ENCODE measurements at places on chromosomes 16 and 17. TPM values are rescaled to one million over a fixed set of nuclear protein-coding genes. Genes with fewer than 3 reads are reported as not detected.

DNA sequence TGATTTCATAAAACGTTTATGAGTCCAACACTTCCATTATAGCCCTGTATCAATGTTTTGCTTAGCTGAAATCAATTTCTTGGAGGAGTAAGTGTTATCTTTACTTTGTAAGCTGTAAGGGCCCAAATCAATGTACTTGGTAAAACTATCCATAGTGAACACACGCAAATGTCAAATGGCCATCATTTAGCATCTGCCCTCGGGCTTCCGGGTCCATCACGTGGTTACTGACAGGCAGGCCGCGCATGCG lies 687 bp upstream of the NARF start:
- peak; percentile 87 for DNase-seq

GRCh38 chr17:20207262-20207985 lies 198.3 kb downstream of the SPECC1 start:
- no peak for DNase-seq

- DNase-seq = no peak
Observed at GRCh38 chr17:40348562-40349476, 15.7 kb downstream of the GJD3 start.

GRCh38 chr16:70809392-70810060 lies 8.6 kb upstream of the VAC14 start:
- DNase-seq = no peak

DNA sequence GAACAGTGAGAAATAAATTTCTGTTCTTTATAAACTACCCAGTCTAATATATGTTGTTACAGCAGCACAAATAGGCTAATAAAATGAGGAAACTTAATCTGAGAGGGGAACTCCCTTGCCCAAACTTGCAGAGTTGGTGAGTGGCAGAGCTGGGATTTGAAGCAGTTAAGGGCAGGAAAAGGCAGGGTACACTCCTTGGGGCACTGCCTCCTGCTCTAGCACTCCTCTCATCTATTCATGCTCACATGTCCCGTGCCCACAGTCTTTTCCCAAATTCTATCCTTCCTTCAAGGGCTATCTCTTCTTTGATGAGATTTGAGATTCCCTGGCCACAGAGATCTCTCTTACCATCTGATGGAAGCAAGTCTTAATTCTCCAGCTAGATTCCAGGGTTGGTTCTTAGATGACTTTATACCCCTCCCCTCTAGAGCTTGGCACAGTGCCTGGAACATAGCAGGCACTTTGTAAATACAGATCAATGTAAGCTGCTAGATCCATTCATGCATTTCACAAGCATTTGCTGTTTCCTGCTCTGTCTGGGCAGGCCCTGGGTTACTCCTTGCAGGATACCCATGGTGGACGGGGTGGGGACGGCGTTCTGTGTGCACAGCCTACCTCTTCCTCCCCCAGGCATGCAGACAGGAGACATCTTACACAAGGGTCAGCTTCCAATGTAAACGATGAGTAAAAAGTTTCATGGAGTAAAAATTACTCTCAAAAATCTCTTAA lies 39.2 kb upstream of the ABCC12 start:
- DNase-seq = peak; percentile 86

GRCh38 chr17:32529604-32530003 lies 42.8 kb downstream of the CDK5R1 start:
- no peak for DNase-seq

GRCh38 chr16:4116325-4117249 lies at the start of gene ADCY9:
TSS of gene ADCY9 (minus strand) at chr16:4116442. CDS start at chr16:4115442, 1,000 bp downstream.
- no peak for DNase-seq

The CRHR1 gene
- not detected for total RNA-seq

- peak; percentile 22 for DNase-seq
Observed at GRCh38 chr16:85209526-85210121, 97.4 kb upstream of the CIBAR2 start.

The FBXW10 gene
- not detected for total RNA-seq

The P2RX5 gene
- 2.9 TPM for total RNA-seq

GRCh38 chr16:70685938-70686375 lies at the start of gene MTSS2:
TSS of gene MTSS2 (minus strand) at chr16:70686053. CDS start at chr16:70685791, 262 bp downstream.
- DNase-seq = peak; percentile 33

- no peak for DNase-seq
Observed at GRCh38 chr16:80314042-80314441, 226.8 kb upstream of the DYNLRB2 start.

DNA sequence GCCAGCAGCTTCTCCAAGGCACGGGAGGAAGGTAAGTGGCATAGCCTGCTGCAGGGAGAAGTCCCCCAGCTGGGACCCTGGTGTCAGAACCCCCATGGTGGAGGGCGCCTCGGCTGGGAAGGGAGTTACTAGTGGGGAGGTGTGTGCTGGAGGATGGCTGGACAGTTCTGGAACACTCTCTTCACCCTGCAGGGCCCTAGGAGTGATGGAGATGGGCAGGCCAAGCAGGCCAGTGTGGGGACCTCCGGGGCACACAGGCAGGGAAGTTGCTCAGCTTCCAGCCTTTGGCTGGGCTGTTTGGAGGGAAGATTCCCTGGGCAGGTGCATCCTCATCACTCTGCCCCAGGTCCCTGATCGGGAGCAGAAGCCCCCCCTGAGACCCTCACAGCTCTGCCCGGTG lies 696 bp downstream of the C17orf99 start:
- no peak for DNase-seq

DNA sequence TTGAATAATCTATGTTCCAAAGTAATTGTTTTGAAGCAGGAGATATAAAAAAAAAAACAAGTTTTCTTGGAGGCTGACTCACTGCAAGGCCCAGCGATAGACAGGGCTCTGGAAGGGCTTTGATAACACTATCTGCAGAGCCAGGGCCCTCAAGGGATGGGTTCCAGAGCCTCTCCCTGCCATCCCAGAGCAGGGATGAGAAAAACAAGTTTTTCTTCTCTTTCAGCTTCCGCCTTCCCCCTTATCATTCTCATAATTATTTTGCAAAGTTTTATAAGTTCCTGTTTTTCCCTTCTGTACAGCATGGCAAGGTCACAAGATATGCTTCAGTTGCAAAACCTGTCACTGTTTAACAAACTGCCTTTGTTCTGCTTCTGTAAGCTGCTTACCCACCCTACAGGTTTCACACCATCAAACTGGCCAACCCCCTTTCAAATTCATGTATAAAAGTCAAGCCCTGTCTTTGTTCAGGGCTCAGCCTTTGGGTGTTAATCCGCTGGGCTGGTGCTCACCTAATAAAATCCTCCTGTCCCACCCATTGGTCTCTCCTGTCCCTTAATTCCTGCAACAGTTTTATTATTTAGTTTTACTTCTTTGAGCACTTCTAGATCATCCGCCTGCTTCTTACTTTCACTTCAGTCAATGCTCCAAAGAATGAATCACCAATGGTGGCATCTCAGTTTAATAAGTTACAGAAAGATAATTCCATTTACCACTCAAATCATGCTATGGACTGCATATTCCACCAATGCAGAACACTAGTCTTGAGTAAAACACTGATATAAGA lies 5.6 kb upstream of the THUMPD1 start:
- peak; percentile 15 for DNase-seq

The NLGN2 gene
- 2.6 TPM for total RNA-seq

- no peak for DNase-seq
Observed at GRCh38 chr16:54591816-54592246, 305.2 kb upstream of the IRX3 start.
